Progenitor cell of endocrine pancreas (in vitro differentiated cells): ENCODE measurements at places on chromosomes 6 and 20. TPM values are rescaled to one million over a fixed set of nuclear protein-coding genes. Genes with fewer than 3 reads are reported as not detected.

HLA-DRB5 gene
- 0.60 and 0.71 TPM in 2 replicates for total RNA-seq

ESF1 gene
- 17.9 and 18.5 TPM in 2 replicates for total RNA-seq

GRCh38 chr6:39599973-39600372 lies 125.2 kb downstream of the KIF6 start:
- no peaks in the 10 kb centered on the region for H3K27me3 ChIP-seq
- no peaks in the 10 kb centered on the region for H3K36me3 ChIP-seq
- peaks cover 10% of the 10 kb centered on the region for H3K4me1 ChIP-seq
- no peak for DNase-seq
- H3K4me3 ChIP-seq, result no peak overlapping the region

GRCh38 chr6:15763837-15764236 lies 101.0 kb upstream of the DTNBP1 start:
- H3K27me3 ChIP-seq, result peaks cover 5% of the 10 kb centered on the region
- no peak for DNase-seq
- H3K27ac ChIP-seq, result no peak overlapping the region

GRCh38 chr20:60512443-60512842 lies 554.2 kb downstream of the CDH26 start:
- no peaks in the 10 kb centered on the region for H3K36me3 ChIP-seq
- no peaks in the 10 kb centered on the region for H3K4me1 ChIP-seq
- no peak overlapping the region for H3K4me3 ChIP-seq
- peaks cover 29% of the 10 kb centered on the region for H3K27me3 ChIP-seq
- H3K27ac ChIP-seq, result no peak overlapping the region

MYLK4 gene
- 0.60 and 0.80 TPM in 2 replicates for total RNA-seq

NKX2-4 gene
- not detected in 2 replicates for total RNA-seq

DNA sequence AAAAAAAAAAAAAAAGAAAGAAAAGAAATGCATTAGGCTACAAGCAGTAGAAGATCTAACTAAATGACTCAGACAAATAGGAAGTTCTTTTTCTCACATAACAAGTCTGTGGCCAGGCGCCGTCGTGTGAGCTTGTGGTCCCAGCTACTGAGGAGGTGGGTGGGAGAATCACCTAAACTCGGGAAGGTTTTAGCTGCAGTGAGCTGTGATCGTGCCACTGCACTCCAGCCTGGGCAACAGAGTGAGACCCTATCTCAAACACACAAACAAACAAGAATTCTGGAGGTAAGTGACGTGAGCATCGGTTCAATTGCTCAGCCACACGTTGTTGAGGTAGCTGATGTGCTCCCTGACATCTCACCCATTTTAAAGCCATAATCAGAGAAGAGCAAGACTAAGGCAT lies 37.9 kb upstream of the SLC23A2 start:
- no peaks in the 10 kb centered on the region for H3K4me1 ChIP-seq
- H3K36me3 ChIP-seq, result no peaks in the 10 kb centered on the region
- no peaks in the 10 kb centered on the region for H3K27me3 ChIP-seq
- H3K4me3 ChIP-seq, result no peak overlapping the region

DNA sequence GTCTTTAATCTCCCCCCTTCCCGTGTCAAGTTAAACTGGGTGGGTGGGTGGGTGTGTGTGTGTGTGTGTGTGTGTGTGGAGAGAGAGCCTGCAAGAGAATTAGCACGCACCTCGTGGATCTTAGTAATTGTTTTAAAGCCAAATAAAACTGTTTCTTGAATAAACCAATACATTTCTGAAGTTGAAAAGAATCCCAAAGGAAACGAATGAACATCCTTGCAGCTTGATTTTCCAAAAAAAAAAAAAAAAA lies 381 bp upstream of the BICRAL start:
- no peaks in the 10 kb centered on the region for H3K27me3 ChIP-seq
- H3K27ac ChIP-seq, result peak overlapping the region; percentile 96
- peaks cover 20% of the 10 kb centered on the region for H3K4me1 ChIP-seq
- H3K4me3 ChIP-seq, result peak overlapping the region; percentile 94
- H3K36me3 ChIP-seq, result no peaks in the 10 kb centered on the region
